ENCODE measurements at places on chromosomes 6 and 20. TPM values are rescaled to one million over a fixed set of nuclear protein-coding genes. Genes with fewer than 3 reads are reported as not detected.

GRCh38 chr6:93848031-93848742, 428.8 kb upstream of the EPHA7 start:
- DNase-seq, result no peak

GRCh38 chr6:103042336-103042735, 1648.8 kb downstream of the GRIK2 start:
- no peak for DNase-seq

- DNase-seq, result no peak
Observed at GRCh38 chr6:106495014-106495413, 134.3 kb downstream of the RTN4IP1 start.

DNA sequence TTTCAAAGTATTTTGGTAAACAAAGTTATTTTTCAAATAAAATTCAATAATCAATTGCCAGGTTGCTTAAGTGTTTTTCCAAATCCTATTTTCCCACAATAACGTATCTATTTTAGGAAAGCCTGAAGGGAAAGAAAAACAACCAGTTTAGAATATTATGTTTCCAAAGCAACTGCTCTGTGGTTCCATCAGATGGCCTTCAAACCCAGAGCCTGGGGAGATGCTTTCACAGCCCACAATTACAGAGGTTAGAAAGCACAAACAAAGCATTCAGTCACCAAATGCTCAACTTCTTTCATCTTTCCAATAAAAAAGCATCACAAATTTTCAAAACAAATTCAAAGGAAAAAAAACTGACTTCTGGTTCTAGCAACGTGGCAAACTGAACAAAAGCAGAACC, 66.0 kb downstream of the ELOVL5 start:
- DNase-seq, result no peak

DNA sequence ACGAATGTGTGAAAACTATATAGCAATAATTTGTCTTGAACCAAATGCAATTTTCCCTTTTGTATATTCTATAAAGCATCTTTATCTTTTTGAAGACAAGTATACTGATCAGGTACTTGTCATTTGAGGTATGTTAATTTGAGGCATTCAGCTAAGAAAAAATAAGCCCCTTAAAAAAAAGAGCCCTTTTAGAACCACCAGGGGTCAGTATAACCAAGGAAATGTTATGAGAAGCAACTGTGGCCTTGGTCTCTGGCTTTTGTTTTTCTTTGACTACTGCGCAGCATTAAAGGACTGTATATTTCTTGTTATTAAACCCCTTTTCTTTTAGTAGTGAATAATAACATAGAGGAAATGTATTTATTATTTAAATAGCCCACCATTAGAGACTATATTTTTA, 43.1 kb downstream of the CD109 start:
- DNase-seq, result peak; percentile 85

- no peak for DNase-seq
Observed at GRCh38 chr6:161105408-161105807, 113.8 kb downstream of the MAP3K4 start.

DNA sequence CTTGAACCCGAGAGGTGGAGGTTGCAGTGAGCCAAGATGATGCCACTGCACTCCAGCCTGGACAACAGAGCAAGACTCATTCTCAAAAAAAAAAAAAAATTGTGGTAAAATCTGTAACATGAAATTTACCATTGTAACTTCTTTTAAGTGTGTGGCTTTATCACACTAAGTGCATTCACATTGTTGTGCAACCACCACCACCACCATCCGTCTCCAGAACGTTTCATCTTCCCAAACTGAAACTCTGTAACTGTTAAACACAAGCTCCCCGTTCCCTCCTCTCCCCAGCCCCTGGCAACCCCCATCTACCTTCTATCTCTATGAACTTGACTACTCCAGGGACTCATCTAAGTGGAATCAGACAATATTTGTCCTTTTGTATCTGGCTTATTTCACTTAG, 29.7 kb downstream of the PDRG1 start:
- DNase-seq, result no peak

DNA sequence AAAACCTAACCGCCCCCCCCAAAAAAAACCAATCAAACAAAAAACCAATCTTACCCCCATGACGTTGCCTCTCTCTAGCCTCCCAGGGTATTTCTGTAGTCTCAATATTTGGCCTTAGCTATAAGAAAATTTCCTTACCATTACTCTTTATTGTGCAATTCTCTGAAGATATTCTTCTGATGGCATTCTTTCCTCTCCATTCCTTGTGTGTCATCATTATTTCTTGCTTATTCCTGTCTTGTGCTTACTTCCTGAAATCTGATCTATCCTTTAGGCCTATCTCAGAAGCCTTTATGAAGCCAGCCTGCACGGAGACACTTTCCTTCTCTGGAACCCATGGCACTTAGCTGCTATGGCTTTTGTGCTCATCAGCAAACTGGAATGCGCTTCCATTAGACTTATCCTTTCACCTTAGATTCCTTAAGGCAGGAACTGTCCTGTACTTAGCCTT, 65.9 kb upstream of the DDR1 start:
- peak; percentile 84 for DNase-seq

- no peak for DNase-seq
Observed at GRCh38 chr6:100382031-100382430, 82.7 kb downstream of the SIM1 start.

DNA sequence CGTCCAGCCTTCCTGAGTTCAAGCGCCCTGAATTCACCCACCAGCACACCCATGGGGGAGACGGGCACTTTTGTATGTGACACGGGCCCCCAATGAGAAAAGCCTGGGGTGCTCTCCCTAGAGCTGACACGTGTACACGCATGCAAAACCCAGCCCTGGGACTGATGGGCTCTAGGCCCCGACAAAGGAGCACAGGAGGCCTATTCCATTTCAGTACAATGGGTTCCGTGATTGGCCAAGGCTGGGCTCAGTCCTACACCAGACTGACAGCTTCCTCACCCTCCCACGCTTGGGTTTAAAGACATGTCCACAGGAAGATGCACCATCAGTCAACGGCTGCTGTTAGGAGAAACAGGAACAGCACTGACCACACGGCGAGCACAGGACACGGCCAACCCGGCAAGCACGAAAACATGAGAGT, 8.8 kb downstream of the ZBTB46 start:
- no peak for DNase-seq

DNA sequence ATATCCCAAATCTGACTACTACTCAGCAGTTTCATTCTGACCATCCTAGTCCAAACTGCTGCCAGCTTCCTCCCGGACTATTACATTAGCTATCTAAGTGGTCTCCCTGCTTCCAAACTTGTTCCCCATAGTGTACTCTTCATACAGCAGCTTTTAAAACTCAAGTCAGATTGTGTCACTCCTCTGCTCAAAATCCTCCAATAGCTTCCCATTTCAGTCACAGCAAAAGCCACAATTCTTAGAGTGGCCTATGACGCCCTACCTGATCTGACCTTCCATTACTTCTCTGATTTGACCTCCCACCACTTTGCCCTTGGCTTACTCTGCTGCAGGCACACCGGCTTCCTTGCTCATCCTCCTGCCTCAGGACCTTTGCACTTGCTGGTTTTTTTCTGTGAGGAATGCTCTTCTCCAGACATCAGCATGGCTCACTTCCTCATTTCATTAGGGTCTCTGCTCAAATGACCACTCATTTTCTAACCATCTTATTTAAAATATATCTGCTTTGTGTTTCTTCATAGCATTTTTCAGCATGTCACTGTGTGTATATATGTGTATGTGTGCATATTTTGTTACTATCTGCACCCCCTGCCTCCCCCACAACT, 111.1 kb upstream of the DTNBP1 start:
- no peak for DNase-seq

DNA sequence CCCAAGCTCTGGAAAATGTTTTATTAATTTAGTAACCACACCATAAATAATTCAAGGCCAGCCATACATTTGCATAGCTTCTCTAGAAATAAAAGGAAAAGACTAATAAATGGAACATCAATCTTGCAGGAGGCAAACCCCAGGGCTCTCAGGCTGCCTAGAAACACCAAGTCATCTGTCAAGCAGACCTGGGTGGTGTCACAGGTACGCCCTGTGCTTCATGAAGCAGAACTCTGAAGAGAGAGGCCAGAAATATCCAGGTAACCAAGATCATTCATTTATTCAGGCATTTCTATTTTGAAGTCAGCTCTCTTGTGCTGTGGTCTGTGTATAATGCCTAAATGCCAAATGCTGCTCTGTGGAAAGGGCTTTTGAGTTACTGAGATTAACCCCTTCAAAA, 45.3 kb upstream of the ARMH2 start:
- DNase-seq, result no peak

ABCF1 gene
- 35.5 TPM for total RNA-seq

VSX1 gene
- total RNA-seq, result not detected

MYLK4 gene
- 0.26 TPM for total RNA-seq

SNHG17 gene
- 10.6 TPM for total RNA-seq

TMEM242 gene
- 7.3 TPM for total RNA-seq

Measured in fibroblast of lung (primary cell).